ENCODE measurements at places on chromosomes 1 and 21. TPM values are rescaled to one million over a fixed set of nuclear protein-coding genes. Genes with fewer than 3 reads are reported as not detected.

GRCh38 chr1:204828352-204828850, 42.3 kb upstream of the NFASC start:
- H3K27ac ChIP-seq, result no peak overlapping the region
- H3K4me1 ChIP-seq, result peaks cover 4% of the 10 kb centered on the region
- H3K4me3 ChIP-seq, result no peak overlapping the region
- DNase-seq, result peak; percentile 46
- no peaks in the 10 kb centered on the region for H3K36me3 ChIP-seq

DNA sequence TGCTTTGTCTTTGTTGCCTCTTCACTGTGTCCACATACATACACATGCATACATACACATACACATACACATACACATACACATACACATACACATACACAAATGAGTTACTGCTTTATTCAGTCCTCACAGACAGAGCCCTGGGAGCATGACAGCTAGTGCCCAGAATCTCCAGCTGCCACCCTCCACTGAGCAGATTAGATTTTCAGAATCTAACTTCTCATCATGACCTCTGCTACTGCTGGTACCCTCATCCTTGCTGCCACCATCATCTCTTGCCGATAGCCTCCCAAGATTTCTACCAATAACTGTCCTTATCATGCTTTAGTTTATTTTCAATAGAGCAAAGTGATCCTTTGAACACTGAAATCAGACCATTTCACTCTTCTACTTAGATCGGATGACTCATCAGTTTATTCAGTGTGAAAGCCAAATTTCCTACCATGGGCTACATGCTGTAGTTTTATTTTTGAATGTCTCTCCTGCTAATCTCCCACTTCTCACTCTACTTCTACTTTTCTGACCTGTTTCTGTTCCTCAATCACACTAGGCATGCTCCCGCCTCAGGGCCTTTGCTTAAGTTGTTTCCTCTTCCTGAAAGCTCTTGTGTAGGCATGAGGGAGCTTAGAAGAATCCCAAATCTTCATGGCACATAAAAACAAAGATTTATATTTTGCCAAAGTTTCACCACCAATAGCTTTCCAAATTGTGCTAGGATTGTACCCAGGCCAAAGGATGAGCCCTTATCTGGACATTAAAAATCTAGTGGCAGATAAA, 43.0 kb downstream of the ATP6V1G3 start:
- H3K27ac ChIP-seq, result peak overlapping the region; percentile 83
- DNase-seq, result peak; percentile 62
- peaks cover 55% of the 10 kb centered on the region for H3K4me1 ChIP-seq
- H3K27me3 ChIP-seq, result no peaks in the 10 kb centered on the region

DNA sequence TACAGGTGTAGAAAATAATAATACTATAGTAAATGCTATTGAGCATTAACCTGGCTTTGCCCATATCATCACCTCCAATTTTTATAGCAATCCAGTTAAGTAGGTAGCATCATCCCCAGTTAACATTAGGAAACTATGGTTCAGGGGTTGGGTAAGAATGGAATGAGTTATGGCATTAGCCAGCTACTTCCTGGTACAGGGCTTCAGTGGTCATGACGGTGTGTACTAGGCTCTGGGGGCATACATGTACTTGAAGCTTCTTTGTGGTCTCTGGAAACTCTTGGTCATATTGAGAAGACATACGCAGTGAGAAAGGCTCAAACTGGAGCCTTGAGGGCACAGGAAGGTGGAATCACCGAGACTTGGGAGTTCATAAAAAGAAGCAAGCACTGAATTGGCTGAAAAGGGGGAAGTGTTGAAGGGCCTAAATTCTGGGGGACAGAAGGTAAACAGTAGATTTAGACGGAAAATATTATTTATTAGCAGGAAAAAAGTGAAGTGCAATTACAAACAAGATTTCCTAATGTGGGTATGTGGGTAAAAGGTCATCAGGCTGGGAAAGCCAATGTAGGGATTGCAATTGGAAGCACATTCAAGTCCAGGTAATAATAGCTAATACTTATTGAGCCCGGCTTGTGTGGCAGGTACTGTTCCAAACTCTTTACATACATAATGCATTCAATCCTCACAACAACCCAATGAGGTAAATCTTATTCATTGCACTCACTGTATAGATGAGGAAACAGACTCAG, 114.2 kb upstream of the ATP1A1 start:
- H3K4me3 ChIP-seq, result no peak overlapping the region
- H3K4me1 ChIP-seq, result peaks cover 26% of the 10 kb centered on the region
- no peak overlapping the region for H3K27ac ChIP-seq
- H3K36me3 ChIP-seq, result no peaks in the 10 kb centered on the region
- no peak for DNase-seq
- H3K27me3 ChIP-seq, result no peaks in the 10 kb centered on the region

- no peak overlapping the region for H3K27ac ChIP-seq
- DNase-seq, result no peak
- no peaks in the 10 kb centered on the region for H3K4me1 ChIP-seq
Observed at GRCh38 chr1:64956733-64957441, 9.5 kb downstream of the JAK1 start.

DNA sequence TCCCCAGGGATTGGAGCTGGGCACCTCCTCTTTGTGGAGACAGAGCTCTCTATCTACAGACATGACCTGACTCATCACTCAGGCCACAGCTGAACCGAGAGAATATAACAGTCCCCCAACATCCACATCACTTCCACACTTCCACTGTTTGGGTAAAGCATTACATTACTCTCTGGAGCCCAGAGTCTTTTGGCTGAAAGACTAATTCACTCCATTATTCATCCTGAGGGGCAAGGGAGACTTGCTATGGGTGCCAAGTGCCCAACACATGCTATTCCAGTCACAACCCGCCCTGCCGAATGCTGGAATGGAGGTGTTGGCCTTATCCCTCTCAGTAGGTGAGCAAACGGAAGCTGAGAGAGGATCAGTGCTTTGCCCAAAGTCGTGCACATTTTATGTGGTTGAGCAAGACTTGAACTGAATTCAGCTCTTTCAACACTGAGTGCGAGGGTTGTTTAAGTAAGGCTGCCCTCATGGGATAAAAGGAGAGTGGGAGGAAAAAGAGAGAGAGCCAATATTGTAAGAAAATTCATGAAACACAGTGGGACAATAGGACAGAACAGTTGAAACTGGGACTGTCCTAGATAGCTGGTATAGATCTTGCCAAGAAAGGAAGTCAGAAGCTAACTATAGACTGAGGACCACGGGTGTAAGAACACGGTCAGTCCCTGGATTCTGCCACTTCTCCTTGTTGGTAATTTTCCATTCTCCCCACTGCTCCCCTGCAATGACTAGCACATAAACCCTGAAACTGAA, 13.5 kb upstream of the CHI3L1 start:
- no peak for DNase-seq
- H3K36me3 ChIP-seq, result no peaks in the 10 kb centered on the region
- H3K27ac ChIP-seq, result no peak overlapping the region

The S100B gene
- not detected for total RNA-seq

The TMEM9 gene
- 110 TPM for total RNA-seq
